GM19239 (cell line): ENCODE measurements at places on chromosomes 12 and 14.
A peak's percentile ranks its signal among the peaks of the same experiment; 100 is the strongest.

GRCh38 chr12:50074936-50075807, 10.0 kb upstream of the SMARCD1 start:
- peak; percentile 84 for DNase-seq

- DNase-seq, result no peak
Observed at GRCh38 chr12:48302161-48302911, 48.4 kb downstream of the ZNF641 start.

GRCh38 chr12:13588574-13588973, 392.0 kb downstream of the EMP1 start:
- DNase-seq, result no peak

DNA sequence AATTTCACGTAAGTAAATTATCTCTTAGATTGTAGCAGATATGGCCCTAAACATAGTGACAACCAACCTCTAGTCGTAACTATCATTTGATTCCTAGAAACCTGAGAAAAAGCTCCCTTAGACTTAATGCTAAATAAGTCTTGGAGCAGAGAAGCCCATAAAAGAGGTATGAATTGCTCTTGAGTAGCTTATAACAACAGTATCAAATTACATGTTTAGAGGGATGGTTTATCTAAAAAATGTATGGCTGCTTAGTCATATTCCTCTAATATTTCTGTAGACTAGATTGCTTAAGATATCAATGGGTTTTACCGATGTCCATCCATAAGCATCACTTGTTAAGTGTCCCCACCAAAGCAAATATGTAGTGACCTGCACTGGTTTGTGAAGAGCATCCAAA, 259.7 kb downstream of the NELL2 start:
- DNase-seq, result no peak

DNA sequence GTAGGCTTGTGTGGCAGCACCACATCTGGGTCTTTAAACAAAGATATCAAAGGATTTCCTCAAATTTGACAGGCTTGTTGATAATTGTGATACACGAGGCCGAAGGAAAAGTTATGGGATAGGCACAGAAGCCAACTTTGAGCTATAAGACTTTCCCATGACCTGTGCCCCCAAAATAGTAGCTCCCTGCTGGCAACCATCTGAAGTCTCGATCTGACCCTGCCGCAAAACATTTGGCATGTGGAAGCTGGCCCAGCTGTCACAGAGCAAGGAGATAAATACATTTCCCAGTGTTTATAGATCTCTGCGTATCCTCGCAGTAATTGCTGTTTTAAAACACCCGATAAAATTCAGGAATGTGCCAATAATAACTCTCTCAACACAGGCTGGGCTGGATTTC, 26.4 kb upstream of the RGS6 start:
- DNase-seq, result no peak

- no peak for DNase-seq
Observed at GRCh38 chr12:47775100-47775911, 2.3 kb downstream of the SLC48A1 start.

- DNase-seq, result no peak
Observed at GRCh38 chr12:2382370-2383155, 329.8 kb downstream of the CACNA1C start.

GRCh38 chr12:5568325-5568981, 136.5 kb downstream of the NTF3 start:
- DNase-seq, result no peak

GRCh38 chr14:81709681-81710080, 176.0 kb upstream of the SEL1L start:
- no peak for DNase-seq

DNA sequence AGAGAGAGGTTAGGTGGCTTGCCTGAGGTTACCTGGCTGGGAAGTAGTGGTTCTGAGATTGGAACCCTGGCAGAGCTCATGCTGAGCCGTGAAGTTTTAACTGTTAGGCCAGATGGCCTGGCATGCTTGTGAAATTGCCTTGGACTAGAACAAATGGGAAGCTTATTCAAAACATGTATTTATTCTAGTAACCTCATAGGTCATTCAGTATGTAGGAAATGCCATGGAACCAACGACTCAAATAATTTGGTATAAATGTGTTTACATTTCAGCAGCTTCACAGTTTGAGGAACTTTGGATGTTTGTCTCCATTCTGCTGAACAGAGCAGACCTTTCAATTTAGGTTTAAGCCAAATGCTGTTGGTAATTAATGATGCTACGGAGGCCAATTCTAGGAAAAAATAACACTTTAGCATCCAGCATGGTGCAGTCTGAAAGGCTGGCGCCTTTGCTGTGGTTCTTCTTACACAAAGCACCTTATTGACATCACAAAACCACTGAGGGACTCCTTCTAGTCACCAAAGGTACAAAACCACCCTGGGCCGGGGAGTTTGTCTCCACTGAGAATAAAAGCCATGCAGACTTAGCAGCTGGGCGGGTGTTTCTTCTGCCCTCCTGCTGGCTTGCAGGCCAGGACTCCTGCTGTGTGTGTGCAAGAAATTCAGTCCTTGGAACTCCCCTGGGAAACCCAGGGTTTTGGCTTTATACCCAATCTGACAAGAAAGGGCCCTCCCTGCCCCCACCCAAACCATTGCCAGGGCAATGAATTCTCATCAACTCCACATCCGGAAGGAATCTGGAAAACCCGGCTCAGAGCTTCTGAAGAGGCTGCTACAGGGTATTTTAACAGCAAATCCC, 64.2 kb downstream of the ELK3 start:
- DNase-seq, result no peak

DNA sequence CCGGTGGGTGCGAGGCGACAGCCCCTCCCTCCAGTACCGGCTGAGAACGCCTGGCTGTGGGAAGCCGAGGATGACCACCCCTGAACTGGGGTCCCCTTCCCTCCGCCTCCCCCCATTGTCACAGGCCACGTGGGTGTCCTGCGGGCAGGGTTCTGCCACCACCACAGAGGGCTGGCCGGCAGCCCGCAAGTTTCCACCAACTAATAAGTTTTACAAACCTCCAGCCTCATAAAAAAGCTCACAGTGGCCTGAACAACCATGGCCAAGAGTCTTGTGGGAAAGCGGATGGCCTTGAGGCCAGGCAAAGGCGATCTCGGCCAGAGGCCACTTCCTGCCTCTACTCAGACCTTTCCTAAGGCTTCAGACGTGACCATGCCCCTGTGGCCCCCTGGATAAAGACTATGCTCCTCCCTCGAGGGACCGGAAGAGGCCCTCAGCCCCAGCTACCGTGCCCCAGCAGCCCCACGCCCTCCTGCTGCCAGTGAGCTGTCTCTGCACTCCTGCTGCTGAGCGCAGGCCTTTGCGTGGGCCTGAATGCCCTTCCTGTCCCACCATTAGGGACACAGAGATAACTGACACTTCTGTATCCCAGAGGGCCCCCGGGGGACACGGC, 46.1 kb upstream of the DLK1 start:
- DNase-seq, result no peak

DNA sequence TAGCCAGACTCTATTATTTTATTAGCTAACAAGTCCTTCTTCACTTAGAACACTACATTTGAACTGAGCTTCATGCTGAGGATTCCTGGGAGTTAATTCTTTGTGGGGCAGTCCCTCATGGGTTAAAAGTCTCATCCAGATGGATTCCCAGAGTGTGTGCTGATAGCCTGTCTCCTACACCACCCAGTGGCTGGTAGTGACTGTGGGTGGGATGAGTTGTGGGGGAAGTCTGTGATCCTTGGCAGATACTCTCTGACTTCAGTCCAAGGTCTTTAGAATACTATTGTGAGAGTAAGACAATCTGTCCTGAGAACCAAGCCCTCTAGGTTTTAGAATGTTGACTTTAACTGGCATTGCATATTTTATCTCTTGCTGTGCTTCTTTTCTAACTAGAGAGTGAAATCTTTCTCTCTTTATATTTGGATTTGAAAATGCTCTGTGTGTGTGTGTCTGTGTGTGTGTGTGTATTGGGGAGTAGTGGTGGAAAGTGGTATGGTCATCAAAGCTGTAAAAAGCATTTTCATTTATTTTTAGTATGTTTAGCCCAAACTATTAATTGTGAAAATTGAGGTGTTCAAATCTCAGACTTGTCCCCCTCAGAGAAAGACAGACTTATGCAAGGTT, 37.3 kb downstream of the AKAP6 start:
- no peak for DNase-seq

DNA sequence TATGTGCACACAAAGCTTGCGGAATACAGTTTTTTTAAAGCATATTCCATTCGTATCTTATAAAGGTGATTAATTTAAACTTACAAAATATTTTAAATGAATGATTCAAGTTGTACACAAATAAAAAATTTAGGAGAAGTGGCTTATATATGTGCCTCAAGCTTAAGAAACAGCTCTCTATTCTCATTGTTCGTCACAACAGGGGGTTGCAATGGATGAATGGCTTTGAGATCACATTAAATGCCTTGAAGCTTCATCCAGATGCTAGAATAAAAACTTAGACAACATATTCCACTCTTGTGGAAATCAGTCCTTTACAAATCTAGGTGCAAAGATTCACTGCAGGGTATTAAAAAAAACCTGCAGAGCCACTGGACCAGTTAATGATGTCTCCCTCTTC, 303.9 kb upstream of the LRFN5 start:
- DNase-seq, result no peak

- DNase-seq, result no peak
Observed at GRCh38 chr12:93127582-93128331, 198.7 kb upstream of the EEA1 start.

- no peak for DNase-seq
Observed at GRCh38 chr14:68650404-68650994, 142.4 kb downstream of the ZFP36L1 start.

- no peak for DNase-seq
Observed at GRCh38 chr12:1083889-1084262, 92.9 kb downstream of the ERC1 start.

GRCh38 chr12:49200919-49201594, 12.2 kb upstream of the TUBA1A start:
- DNase-seq, result no peak
